ENCODE measurements at places on chromosomes 7 and 10.

- no peak for DNase-seq
Measured at GRCh38 chr10:12499076-12499986, 150.0 kb downstream of the CAMK1D start.

DNA sequence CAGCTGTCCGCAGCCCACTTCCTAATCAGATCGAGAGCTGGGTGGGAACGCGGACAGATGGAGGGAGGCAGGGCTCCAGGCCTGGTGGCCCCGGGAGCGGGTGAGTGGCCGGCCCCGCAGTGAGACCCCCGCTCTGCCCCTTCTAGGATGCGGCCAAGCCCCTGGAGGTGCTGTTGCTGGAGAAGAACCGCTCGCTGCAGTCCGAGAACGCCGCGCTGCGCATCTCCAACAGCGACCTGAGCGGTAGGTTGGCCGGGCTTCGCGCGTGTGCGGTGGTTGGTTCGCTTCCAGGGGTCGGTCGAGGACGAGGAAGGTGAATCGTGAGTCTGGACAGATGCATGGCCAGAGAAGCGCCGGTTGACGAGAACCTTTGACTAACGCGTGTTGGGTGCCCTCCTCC, 91.3 kb upstream of the SH2B2 start:
- no peak for DNase-seq

DNA sequence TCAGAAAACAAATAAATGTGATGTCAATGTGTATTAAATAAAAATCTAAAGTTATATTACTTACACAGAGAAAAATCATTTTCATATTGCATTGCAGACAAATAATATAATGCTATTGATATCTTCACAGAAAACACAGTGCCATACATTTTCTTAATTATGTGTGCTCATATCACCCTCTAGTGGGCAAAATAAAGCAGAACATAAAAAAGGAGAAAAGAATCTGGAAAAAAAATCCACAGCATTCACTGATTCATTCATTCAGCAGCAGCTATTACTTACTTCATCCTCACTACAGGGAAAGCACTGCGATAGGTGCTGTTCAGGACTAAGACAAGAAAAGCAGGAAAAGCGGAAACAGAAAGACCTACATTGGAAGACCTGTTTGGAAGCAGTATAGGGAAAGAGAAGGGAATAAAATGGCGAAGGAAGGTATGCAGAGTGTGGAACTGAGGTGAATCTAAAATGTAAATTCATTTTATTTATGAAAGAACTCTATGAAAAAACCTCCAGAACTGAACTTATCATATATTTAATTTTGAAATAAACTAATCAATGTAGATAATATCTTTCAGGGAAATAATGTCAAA, 73.2 kb downstream of the POT1 start:
- peak; percentile 64 for DNase-seq

- DNase-seq: no peak
Measured at GRCh38 chr7:126716321-126716720, 536.4 kb downstream of the GRM8 start.

DNA sequence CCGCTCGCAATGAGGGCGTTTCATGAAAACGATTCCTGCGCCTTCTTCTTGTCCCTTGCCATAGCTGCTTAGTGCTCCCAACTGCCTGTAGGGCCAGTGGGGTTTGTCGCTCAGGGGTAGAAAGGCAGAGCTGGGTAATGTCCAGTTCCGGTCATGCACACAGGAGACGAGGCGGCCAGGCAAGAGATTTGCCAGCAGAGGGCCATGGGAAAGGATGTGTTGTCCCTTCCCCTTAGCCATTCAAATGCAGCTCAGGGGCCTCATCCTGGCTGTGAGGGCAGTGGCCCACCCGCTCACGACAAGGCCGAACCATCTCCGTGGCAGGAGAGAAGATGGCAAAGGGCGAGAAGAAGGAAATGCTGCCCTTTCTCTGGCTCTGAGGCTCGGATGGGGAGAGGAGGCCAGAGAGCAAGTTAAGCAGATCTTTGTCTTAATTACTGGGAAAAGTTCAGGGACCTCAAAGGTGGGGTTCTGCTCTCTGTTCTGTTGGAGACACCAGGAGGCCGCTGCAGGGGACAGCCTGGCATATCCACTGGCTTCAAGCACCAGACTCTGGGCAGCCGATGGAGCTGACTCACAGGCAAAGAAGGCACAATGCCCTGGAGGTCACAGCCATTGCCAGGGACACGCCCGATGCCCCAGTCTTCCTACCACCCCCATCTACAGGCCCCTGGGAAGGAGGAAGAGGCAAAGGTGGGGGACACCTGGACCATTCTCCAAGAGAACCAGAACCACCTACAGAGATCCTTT, 534.8 kb upstream of the MGMT start:
- no peak for DNase-seq

- no peak for DNase-seq
Measured at GRCh38 chr7:55069271-55069792, 50.5 kb downstream of the EGFR start.

- DNase-seq: no peak
Measured at GRCh38 chr10:98420786-98421185, 5.8 kb upstream of the PYROXD2 start.

- no peak for DNase-seq
Measured at GRCh38 chr7:69919426-69920111, 321.3 kb downstream of the AUTS2 start.

DNA sequence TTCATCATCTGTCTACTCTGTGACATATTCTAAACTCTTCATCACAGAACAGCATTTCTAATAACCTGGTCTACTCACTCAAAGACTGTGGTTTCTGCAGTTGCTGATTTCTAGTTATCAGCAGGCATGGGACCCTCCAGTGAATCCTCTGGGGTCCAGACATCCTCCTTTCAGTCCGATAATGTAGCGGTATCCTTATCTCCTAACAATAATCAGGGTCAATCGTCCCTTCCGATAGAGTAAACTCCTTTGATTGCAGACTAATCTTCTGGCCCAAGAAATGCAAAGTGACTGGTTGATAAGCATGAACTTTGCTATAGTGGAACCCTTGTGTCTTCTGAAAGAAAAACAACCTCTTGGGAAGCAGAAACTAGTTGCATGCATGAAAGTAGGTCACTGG, 1209.8 kb upstream of the CELF2 start:
- no peak for DNase-seq

GRCh38 chr10:100612601-100613595, 77.2 kb downstream of the HIF1AN start:
- no peak for DNase-seq

DNA sequence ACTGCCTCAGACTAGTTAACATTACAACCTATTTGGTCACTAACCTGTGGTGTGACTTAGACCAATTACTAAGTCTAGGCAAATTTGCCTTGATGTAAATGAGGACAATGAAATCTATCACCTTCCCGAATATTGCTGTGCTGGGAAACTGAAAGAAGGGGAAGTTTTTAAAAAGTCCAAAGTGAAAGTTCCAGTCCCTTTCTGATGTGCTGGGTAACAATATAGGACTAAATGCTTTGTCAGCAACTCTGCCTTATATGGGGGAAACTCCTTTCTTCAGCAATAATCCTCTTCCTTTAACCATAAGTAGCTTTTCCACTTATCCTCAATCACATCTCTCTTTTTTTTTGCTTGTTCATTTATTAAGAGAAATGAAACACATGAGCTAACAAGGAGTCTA, 3.9 kb downstream of the PIK3AP1 start:
- DNase-seq: peak; percentile 20
